ENCODE measurements at places on chromosomes 16 and 17. TPM values are rescaled to one million over a fixed set of nuclear protein-coding genes. Genes with fewer than 3 reads are reported as not detected.

Gene TLCD2
- 1.6 TPM for total RNA-seq

Gene CSNK1D
- 236 TPM for total RNA-seq

Gene TBC1D26
- total RNA-seq = not detected

Gene PPL
- total RNA-seq = 4.9 TPM

Gene ARL5C
- total RNA-seq = not detected

Gene APOBR
- 0.13 TPM for total RNA-seq

Gene MPV17L
- total RNA-seq = 5.2 TPM

Gene EPN2
- total RNA-seq = 57.6 TPM

Gene SSTR5
- 0.51 TPM for total RNA-seq

Gene KREMEN2
- total RNA-seq = 1.8 TPM

Gene CDC42EP4
- 60.1 TPM for total RNA-seq

Gene RNPS1
- total RNA-seq = 258 TPM

Gene PITPNM3
- 2.3 TPM for total RNA-seq

Gene METTL16
- 31.3 TPM for total RNA-seq

Gene CMTM4
- total RNA-seq = 31.9 TPM

Gene HS3ST2
- not detected for total RNA-seq

Gene PRSS36
- 2.1 TPM for total RNA-seq

Gene GPRC5B
- total RNA-seq = 36.5 TPM

Gene PSMD3
- total RNA-seq = 171 TPM

Gene SEPTIN12
- not detected for total RNA-seq

Gene RHBDL1
- total RNA-seq = 1.2 TPM

Gene GLP2R
- total RNA-seq = 9.1 TPM

Gene ANKRD13B
- 30.7 TPM for total RNA-seq

Gene C17orf50
- 0.12 TPM for total RNA-seq

Gene RASL10B
- total RNA-seq = 0.13 TPM

Gene PPM1E
- total RNA-seq = 0.05 TPM

Gene WFDC1
- not detected for total RNA-seq

Gene ETV4
- total RNA-seq = 65.7 TPM

Gene FOXN1
- 0.03 TPM for total RNA-seq

Gene NECAB2
- total RNA-seq = 2.6 TPM

Gene TMEM204
- total RNA-seq = 0.09 TPM

Gene COX4I1
- total RNA-seq = 803 TPM

Gene ASPHD1
- 22.7 TPM for total RNA-seq

Gene HS3ST3A1
- total RNA-seq = 0.50 TPM

Gene CLEC18C
- 0.08 TPM for total RNA-seq

Gene ATP5PD
- total RNA-seq = 514 TPM

Gene MEOX1
- not detected for total RNA-seq

Gene MT2A
- total RNA-seq = 2,373 TPM

Gene SDR42E2
- not detected for total RNA-seq

Gene CCL2
- total RNA-seq = 6.2 TPM

Gene C17orf67
- 1.3 TPM for total RNA-seq

Gene OR1G1
- total RNA-seq = not detected

Gene PHF23
- total RNA-seq = 97.0 TPM

Gene DNAI2
- not detected for total RNA-seq

Gene ITGAL
- total RNA-seq = 0.07 TPM

Gene KRT24
- not detected for total RNA-seq
